Stimulated activated CD8-positive, alpha-beta memory T cell treated with anti-CD3 and anti-CD28 coated beads, Interleukin-7, amount 100 ng/mL, for 1 hour (primary cell): ENCODE measurements at places on chromosomes 1 and 21.

DNA sequence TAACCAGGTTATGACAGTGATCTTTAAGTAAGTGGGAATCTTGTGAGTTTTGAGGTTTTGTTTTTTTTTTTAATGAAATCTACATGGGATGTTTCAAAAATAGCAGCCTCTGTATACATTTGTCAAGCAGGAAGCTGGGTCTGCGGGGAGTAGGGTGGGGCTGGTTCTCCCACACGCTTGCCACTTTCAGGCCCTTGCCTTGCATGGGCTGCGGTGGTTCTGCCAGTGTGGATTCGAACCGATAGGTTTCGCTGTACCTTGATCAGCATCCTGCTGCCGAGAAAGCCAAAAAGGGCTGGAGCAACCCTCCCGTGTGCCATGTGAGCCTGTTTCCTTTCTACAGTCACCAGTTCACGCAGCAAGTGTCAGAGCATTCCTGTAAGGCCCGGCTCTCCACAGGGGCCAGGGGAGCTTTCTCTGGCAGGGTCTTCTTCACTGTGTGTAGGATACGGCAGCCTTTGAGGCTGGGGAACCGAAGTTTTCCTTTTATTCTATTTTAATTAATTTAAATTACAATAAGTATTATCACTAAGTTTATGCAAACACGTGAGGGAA, 79.2 kb upstream of the SAMD11 start:
- DNase-seq = no peak

DNA sequence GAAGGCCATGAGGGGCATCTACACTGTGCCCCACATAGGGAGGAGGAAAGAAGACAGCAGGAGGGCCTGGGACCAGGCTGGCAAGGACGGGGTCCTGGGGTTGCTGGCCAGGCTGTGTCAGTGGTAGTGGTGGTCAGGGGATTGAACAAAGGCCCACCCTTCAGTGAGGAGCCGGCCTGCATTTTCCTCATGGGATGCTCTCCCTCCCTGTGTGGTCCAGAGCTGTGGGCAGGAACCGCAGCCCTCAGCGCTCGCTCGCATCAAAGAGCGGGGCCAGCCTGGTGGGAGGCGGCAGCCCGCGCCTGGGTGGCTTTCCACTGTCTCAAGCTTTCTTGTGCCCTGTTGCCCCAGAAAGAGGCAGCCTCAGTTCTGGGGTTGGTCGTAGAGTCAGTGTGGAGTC, 24.8 kb downstream of the LHX4 start:
- DNase-seq = no peak

DNA sequence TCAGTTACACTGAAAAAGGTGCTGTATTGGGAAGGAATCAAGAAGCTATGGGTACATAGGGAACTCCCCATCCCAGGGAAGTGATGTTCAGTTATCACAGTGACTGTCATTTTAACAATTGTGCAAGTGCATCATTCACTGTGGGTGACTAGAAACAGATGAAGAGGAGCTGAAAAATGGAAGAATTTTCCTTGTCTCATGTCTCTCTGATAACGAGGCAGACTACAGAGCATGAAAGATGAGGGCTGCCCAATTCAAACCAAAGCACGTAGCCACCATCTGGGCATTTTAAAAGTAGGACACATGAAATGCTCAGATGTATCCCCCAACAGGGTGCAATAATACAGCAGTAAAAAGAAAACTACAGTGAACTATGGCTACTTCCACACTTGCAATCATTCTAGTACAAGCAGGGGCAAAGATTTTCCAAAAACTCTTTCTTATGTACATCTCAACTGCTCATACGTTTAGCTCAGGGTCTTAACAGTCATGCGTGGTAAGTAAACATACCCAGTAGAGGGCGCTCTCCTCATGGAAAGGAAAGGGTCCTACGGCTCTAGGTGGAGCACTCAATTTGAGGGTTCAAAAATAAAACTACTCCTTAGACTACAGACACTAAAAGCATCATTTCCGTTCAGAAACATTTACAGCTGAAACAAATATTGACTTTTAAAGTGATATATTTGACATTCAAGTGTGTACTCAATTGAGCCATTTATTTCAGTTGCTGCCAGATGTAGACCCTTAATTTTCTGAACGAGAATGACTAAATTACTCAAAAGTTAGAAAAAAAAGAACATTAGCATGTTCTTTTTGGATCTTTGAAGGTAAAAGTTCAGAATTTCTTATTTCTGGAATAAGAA, 143.2 kb downstream of the KCTD3 start:
- no peak for DNase-seq

- DNase-seq = no peak
Measured at GRCh38 chr1:79785561-79785960, 779.0 kb upstream of the ADGRL4 start.

GRCh38 chr1:24968941-24969585, 39.0 kb upstream of the RUNX3 start:
- no peak for DNase-seq

DNA sequence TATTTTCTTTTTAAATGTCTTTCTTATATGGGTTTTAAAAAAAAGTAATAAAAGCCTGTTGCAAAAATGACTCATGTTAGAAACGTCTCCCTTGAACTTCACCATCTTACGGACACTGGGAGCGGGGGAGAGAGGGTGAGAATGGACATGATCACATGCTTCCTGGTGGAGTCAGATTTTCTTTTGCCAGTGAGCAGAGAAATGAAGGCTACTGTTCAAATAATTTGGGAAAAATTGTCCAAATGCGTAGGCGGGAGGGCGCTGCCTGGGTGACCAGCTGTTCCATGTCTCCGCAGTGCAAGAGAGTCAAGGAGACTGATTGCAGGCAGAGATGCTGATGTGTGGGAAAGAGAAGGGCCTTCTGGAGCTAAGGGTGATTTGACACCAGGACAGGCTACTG, 23.1 kb downstream of the EIF2D start:
- DNase-seq = no peak

- no peak for DNase-seq
Measured at GRCh38 chr1:203627851-203628200, 1.2 kb downstream of the ATP2B4 start.

DNA sequence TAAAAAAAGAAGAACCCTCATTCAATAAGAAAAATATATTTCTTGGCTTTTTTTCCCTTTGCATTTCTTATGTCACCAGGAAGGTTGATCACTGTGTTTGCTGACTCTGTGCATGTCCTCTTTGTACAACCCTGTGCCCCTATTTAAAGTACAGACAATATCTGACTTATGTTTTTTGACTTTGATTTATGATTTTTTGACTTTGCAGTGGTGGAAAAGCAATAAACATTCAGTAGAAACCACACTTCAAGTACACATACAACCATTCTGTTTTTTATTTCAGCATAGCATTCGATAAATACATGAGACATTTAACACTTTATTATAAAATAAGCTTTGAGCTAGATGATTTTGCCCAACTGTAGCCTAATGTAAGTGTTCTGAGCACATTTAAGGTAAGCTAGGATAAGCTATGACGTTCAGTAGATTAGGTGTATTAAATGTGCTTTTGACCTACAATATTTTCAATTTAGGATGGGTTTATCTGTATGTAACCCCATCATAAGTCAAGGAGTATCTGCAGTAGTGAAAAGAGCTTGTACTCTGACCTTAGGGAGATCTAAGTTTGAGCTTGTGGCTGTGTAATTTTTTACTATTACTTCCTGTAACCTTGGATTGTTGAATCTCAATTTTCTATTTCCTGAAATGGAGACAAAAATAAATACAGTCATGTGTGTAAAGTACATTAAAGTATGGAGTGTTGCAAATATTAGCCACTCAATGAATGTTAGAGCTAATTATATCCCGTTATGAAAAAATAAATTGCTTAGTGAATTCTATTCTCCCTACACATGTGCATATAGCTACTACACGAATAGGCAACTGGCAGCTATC, 1.2 kb downstream of the RNASEL start:
- DNase-seq = no peak

GRCh38 chr1:166972826-166973225, 2.5 kb downstream of the ILDR2 start:
- DNase-seq = no peak

- no peak for DNase-seq
Measured at GRCh38 chr1:170938281-170938680, 2.9 kb downstream of the MROH9 start.

GRCh38 chr1:60895701-60896100, 186.7 kb upstream of the NFIA start:
- DNase-seq = no peak
